ENCODE measurements at places on chromosomes 2 and 18. TPM values are rescaled to one million over a fixed set of nuclear protein-coding genes. Genes with fewer than 3 reads are reported as not detected.

GRCh38 chr2:95206096-95206495 is 1.2 kb upstream of the ZNF892 start:
- no peaks in the 10 kb centered on the region for H3K36me3 ChIP-seq
- H3K4me3 ChIP-seq: no peak overlapping the region
- H3K4me1 ChIP-seq: no peaks in the 10 kb centered on the region
- H3K27me3 ChIP-seq: no peaks in the 10 kb centered on the region
- H3K27ac ChIP-seq: no peak overlapping the region
- DNase-seq: no peak

- DNase-seq: no peak
- no peaks in the 10 kb centered on the region for H3K4me1 ChIP-seq
- no peaks in the 10 kb centered on the region for H3K27me3 ChIP-seq
Observed at GRCh38 chr2:121179467-121179866, 105.5 kb downstream of the TFCP2L1 start.

GRCh38 chr2:236485519-236485918 is 84.1 kb upstream of the ACKR3 start:
- H3K27ac ChIP-seq: no peak overlapping the region
- H3K36me3 ChIP-seq: no peaks in the 10 kb centered on the region
- DNase-seq: no peak
- H3K4me1 ChIP-seq: no peaks in the 10 kb centered on the region
- H3K4me3 ChIP-seq: no peak overlapping the region

GRCh38 chr2:215898363-215898762 is 115.0 kb downstream of the MREG start:
- H3K27ac ChIP-seq: no peak overlapping the region
- H3K27me3 ChIP-seq: no peaks in the 10 kb centered on the region
- H3K36me3 ChIP-seq: no peaks in the 10 kb centered on the region
- DNase-seq: no peak
- H3K4me3 ChIP-seq: no peak overlapping the region

GRCh38 chr18:79193826-79194225 is 124.6 kb downstream of the ATP9B start:
- H3K27ac ChIP-seq: no peak overlapping the region
- no peak overlapping the region for H3K4me3 ChIP-seq
- no peaks in the 10 kb centered on the region for H3K4me1 ChIP-seq
- H3K27me3 ChIP-seq: no peaks in the 10 kb centered on the region
- DNase-seq: no peak

GRCh38 chr2:74079522-74080341 is 68.0 kb downstream of the BOLA3 start:
- H3K36me3 ChIP-seq: no peaks in the 10 kb centered on the region
- no peak overlapping the region for H3K4me3 ChIP-seq
- H3K27ac ChIP-seq: no peak overlapping the region
- no peaks in the 10 kb centered on the region for H3K27me3 ChIP-seq
- no peaks in the 10 kb centered on the region for H3K4me1 ChIP-seq
- DNase-seq: no peak

- no peaks in the 10 kb centered on the region for H3K4me1 ChIP-seq
- H3K27me3 ChIP-seq: no peaks in the 10 kb centered on the region
- no peak overlapping the region for H3K4me3 ChIP-seq
- DNase-seq: no peak
Observed at GRCh38 chr2:65791404-65791975, 359.1 kb upstream of the SPRED2 start.

The CRYGD gene
- not detected for total RNA-seq

The AQP12A gene
- total RNA-seq: not detected

The SPR gene
- 49.6 TPM for total RNA-seq

Measured in Caco-2 (cell line).